HFFc6 (cell line): ENCODE measurements at places on chromosomes 11 and 22. TPM values are rescaled to one million over a fixed set of nuclear protein-coding genes. Genes with fewer than 3 reads are reported as not detected.

DNA sequence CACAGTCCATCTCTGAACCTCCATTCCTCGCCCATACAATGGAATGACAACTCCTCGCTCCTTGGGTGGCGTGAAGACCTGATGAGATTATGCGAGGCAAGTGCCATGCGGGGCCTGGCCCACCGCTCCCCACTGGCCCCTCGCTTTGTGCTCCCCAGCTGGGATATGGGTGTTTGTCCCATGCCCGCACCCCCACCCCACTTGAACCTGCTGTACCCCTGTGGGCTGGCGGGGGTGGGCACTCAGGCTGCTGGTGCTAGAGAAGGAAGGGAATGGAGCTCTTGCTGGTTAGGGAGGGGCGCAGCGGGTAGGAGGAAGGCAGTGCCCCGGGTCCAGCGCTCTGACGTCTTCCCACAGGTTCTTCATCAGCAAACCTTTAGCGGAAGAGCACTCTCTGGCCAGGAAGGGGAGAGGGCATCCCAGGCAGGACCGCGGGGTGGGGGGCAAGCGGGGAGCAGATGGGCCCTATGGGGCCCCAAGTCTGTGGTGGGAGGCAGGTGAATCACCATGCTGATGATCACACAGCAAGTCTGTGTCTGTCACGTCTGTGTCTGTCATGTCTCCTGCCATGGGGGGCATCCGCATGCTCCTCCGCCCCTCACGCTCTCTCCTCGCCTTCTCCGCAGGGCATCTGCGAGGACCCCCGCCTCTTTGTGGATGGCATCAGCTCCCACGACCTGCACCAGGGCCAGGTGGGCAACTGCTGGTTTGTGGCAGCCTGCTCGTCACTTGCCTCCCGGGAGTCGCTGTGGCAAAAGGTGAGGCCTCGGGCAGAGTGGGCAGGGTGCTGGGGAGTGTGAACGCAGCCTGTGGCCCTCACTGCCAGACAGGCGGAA, 9.4 kb upstream of the OMP start:
- DNase-seq: no peak
- H3K36me3 ChIP-seq: no peaks in the 10 kb centered on the region
- no peak overlapping the region for H3K27ac ChIP-seq

The CST6 gene
- 0.94 TPM in 1 of 2 replicates, not detected in the other for total RNA-seq

The LRRC56 gene
- 0.46 to 0.80 TPM (median 0.55 TPM) in 3 replicates for total RNA-seq

The NCR3LG1 gene
- 2.6 to 3.0 TPM (median 3.0 TPM) in 3 replicates for total RNA-seq

- DNase-seq: no peak
- H3K27ac ChIP-seq: no peak overlapping the region
- H3K4me1 ChIP-seq: no peaks in the 10 kb centered on the region
- no peak overlapping the region for H3K4me3 ChIP-seq
- H3K36me3 ChIP-seq: peaks cover 13% of the 10 kb centered on the region
Measured at GRCh38 chr11:73804712-73805111, 17.0 kb downstream of the MRPL48 start.

DNA sequence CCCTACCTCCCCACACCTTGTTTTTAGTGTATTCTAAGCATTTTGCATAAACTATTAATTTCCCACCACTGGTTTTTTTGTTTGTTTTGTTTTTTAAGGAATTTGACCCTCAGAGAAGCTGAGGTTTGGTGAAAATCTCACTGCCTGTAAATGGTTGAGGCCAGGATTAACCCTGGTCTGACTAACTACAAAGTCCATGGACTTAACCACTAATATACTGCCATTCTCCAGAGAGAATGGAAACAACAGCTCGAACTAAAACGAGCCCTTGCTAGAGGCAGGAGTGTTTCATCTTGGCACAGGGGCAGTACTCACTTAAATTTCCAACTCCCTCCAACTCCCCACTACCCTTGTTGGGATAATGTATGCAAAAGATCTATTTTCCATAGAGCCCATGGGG, 3.0 kb downstream of the CTNND1 start:
- H3K4me1 ChIP-seq: peaks cover 44% of the 10 kb centered on the region
- H3K27me3 ChIP-seq: no peaks in the 10 kb centered on the region
- H3K27ac ChIP-seq: peak overlapping the region; percentile 99

- H3K4me1 ChIP-seq: peaks cover 17% of the 10 kb centered on the region
- H3K36me3 ChIP-seq: no peaks in the 10 kb centered on the region
- peak overlapping the region; percentile 93; the same call in 1 of the 2 replicates for H3K27ac ChIP-seq
- H3K4me3 ChIP-seq: peak overlapping the region; percentile 99
- H3K27me3 ChIP-seq: no peaks in the 10 kb centered on the region
Measured at GRCh38 chr11:74397501-74398243, 561 bp downstream of the PGM2L1 start.

The SAA1 gene
- total RNA-seq: not detected in 2 replicates

DNA sequence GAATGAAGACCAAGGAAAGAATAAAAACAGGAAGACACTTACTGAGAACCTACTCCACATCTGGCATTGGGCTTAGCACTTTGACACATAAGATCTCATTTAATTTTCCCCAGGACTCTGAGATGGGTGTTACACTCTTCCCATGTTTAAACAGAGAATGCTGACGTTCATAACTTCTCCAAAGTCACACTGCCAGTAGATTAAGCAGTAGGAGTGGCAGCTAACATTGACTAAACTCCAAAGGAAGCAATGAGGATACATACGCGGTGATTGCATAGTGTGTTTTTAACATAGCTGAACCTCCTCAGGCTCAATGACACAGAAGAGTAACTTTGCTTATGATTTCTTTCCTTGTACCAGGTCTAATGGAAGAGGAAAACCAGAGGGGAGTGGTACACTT, 14.5 kb upstream of the OR10V1 start:
- no peak for DNase-seq
- no peak overlapping the region for H3K27ac ChIP-seq
- no peaks in the 10 kb centered on the region for H3K27me3 ChIP-seq
- H3K4me1 ChIP-seq: peaks cover 29% of the 10 kb centered on the region
- H3K36me3 ChIP-seq: no peaks in the 10 kb centered on the region

DNA sequence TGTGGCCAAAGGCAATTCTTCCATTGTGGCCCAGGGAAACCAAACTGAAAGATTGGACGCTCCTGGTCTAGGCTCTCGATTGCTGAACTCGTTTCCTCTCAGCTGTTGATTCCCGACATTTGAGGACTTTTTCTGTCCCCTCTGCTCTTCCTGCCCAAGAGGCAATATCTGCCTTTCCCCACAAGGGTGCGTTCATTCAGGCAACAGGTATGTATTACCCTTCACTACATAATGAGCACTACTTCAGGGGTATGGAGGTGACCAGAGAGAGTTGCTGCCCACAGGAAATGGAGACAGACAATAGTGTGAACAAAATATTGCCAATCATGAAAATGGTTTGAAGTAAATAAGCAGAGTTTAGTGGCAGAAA, 8.2 kb downstream of the PTH start:
- DNase-seq: no peak
- no peak overlapping the region for H3K27ac ChIP-seq
- no peaks in the 10 kb centered on the region for H3K4me1 ChIP-seq
- peaks cover 11% of the 10 kb centered on the region for H3K27me3 ChIP-seq
